ENCODE measurements at places on chromosomes 11 and 22.

DNA sequence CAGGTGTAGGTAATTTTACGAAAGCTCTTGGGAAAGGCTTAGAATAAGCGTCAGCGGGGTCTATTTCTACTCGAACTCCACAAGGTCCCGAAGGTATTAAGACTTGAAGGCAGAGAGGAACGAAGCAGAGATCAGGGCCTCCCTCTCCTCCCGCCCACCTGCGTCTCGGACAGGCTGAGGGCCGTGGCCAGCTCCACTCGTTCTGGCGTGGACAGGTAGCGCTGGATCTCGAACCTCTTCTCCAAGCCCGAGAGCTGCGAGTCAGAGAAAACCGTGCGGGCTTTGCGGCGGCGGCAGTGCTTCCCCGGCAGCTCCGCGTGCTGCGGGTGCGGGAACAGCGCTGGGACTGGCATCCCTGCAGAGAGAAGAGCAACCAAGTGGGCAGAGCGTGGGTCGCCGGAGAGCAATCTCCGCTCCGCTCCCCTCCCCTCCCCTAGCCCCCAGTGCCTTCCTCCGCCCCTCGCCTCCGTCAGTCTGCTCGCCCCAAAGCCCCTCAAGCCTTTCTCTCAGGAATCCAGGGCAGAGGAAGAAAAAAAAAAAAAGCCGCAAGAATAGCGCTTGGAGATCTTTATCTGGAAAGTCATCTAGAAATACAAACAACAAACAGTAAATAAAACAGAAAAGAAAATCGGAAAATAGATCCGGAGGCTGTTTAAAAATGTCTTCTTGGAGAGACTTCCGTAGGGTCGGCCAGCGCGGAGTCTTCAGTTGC, 2.4 kb downstream of the BSX start:
- no peak for DNase-seq

GRCh38 chr11:134632347-134633119, 220.5 kb upstream of the B3GAT1 start:
- no peak for DNase-seq

GRCh38 chr22:45064313-45065278, 54.8 kb upstream of the PHF21B start:
- DNase-seq = peak; percentile 28

GRCh38 chr11:17918049-17918605, 94.7 kb downstream of the SERGEF start:
- DNase-seq = no peak

Data from stimulated activated CD4-positive, alpha-beta T cell treated with anti-CD3 and anti-CD28 coated beads, Interleukin-15, amount 100 ng/mL, for 1 hour (primary cell).